CD4-positive, alpha-beta T cell treated with Interleukin-12 subunit alpha and Interleukin-12 subunit beta, for 1 hour (primary cell): ENCODE measurements at places on chromosomes 3 and 15.

GRCh38 chr3:107985496-107985895 lies 105.3 kb downstream of the CD47 start:
- DNase-seq: peak; percentile 46

DNA sequence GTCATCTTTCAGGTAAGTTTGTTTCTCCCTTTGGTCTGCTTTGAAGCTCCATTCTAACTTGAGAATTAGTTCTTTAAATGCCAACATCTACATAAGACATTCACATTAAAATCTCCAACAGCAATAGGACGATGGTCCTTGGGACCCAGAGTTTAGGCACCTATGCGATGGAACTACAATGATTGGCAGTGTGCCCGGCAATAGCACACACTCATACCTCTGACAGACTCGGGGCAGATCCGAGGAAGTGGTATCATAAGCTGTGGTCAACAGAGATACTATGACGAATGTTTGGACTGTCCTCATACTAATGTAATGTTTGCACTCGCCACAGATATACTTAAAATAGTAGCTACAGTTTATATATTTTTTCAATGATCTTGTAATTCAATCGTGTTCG lies 34.2 kb upstream of the NR2F2 start:
- no peak for DNase-seq

DNA sequence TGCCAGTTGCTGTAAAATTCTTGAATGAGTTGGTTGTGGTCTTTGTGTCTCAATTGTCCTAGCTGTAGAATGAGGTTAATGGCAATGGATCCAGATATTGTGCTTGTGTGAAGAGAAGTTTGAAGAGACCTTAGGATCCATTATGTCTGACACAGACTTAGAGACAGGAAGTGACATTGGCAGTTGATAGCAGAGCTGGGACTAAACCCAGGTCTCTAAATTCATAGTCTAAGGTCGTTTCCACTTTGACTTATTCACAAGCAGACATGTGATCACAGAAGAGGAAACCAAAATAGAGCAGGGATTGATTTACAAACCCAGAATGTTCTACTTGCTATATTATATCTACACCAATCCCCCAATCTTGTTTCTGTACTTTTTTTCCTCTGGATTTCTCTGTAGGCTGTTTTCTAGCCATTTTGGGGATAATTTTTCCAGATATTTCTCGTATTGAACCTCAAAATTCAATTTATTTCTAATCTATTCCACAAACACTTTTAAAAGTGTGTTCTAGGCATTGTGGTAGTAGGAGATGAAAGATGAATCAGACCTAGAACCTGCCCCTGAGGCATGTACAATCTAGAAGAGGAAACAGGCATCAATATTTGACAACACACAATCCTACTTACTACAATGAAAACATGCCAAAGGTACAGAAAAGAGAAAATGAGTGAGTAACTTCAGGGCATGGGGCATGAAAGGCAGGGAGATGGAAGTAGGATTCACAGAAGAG lies 123.3 kb downstream of the NFKBIZ start:
- DNase-seq: no peak

DNA sequence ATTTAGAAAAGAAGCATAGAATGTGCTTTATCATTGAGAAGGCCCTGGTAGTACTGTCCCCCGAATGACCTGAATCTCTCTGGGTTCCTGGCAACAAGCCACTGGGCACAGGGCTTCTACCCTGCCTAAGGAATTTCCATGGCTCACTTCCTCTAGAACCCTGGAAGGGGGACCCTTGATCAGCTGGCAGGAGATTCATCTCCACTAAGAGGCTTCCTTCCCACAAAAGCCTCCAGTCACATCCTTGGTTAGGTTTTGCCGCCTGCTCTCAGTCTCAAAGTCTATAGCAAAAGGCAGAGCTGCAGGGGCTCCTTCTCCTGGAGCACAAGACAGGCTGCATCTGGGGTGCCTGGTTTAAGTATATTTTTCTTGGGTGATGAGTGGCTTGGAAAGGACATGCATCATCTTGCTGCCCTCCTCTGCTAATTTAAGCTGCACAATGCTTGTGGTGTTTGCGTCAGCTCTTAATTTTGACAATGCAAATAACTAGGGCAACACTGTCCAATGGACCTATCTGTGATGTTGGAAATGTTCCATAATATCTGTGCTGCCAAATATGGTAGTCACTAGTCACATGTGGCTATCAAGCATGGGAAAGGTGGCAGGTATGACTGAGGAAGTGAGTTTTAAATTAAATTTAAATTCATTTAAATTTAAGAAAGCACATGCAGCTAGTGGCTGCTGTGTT lies 33.4 kb upstream of the RARRES1 start:
- no peak for DNase-seq

- no peak for DNase-seq
These were observed 109.6 kb downstream of the FHIT start for GRCh38 chr3:61141697-61142096.

- DNase-seq: no peak
These were observed 235.4 kb downstream of the FMN1 start for GRCh38 chr15:32959077-32959476.

DNA sequence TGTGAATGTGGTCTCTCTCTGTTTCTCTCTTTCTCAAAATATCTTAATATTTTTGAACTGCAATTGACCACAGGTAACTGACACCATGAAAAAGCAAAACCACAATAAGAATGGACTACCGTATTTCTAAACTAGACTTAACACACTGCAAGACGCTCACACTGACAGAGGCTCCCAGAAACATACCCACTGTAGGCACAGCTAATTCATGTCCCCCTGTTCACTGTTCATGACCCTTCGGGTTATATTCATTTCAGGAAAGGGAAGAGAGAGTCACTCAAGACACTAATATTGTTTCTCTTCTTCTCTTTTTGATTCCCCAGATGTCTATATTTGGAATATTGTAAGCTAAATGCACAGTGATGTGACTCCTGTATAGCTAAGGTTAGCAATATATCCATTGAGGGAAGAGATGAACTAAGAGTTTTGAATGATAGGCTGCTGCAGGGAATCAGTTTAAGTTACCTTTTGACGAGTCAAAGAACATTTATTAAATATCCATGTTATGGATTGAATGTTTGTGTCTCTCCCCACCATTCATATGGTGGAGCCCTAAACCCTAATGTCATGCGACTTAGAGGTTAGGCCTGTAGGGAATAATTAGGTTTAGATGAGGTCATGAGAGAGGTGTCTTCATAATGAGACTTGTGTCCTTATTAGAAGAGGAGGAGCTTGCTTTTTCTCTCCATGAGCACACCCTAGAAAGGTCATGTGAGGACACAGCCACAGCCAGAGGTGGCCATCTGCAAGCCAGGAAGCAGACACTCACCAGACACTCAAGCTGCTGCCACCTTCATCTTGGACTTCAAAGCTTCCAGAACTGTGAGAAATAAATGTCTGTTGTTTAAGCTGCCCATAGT lies 216.6 kb upstream of the GRM7 start:
- DNase-seq: no peak

- DNase-seq: no peak
These were observed 2.0 kb upstream of the PTH1R start for GRCh38 chr3:46875560-46875959.

DNA sequence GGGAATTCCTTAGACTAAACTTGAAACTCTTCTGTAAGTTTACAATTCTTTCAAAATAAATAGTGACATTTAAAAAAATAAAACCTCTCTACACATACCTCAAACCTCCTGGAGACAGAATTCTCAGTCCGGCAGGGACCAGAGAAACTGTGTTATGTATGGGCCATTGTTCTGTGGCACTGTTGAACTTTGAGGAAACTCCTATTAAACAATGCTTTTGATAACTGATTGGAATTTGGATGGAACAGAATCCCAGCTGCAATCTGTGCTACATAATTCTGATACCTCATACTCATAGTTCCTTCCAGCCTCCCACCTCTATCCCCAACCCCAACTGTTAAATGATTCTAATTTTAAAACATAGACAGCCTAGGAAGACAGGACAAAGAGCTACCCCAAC lies 85.0 kb downstream of the TM4SF4 start:
- DNase-seq: no peak

DNA sequence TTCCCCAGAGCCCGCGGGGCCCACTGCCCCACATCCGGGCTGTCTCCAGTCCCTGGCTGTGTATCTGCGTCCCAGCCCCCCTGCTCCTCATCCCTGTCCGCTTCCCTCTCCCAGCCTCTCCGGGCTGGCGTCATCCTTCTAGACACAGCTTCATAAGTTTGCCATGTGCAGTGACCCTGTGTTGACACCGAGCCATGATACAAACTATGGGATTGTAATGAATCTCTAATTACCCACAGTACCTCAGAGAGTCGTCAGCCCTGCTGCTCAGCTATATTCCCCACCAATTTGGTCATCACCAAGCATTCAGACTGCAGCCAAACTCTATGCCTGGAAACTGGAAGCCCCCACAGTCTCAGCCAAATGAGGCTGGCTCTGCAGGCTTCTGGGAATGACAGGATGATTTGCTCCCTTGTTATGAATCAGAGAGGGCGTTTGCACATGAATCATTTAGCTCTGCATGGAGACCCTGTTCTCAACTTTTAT lies 466.1 kb upstream of the ATP11B start:
- no peak for DNase-seq

- no peak for DNase-seq
These were observed 18.8 kb downstream of the TIPARP start for GRCh38 chr3:156693166-156693565.

DNA sequence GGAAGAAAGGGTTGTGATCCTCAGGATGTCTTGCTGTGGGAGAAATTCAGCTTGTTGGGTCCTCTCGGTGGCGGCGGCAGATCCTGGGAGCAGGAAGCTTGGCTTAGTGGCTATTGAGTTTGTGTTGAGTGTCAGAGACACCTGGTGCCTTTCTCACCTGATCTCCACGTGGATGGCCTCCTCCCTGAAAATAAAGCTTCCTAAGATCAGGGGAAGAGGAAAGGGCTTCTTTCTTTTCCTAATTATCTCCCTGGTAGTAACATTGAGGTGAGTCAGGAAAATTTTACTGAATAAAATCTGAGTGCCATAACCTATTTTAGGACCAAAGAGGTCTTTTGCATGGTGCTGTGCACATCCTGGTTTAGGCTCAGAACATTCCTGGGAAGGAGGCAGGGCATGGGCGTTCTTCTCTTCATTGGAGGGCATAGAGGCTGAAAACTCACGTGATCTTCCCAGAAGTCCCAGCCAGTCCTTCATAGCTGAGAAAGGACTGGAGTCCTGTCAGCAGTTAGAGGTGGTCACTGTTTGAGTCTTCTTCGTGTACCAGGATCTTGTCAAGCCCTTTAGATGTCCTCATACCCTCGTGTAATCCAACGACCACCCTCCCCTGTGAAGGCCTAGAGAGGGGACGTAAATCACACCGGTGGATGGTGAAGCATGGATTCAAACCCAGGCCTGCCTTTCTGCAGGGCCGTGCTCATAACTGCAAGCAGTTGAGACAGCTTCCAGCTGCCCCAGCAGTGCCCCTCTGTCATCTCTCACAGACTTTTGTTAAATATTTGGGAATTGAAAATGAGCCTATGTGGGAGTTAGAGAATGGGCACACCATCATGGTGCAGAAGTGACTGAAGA lies 1.1 kb downstream of the CMTM8 start:
- DNase-seq: no peak

GRCh38 chr15:72935521-72935920 lies 116.7 kb upstream of the NEO1 start:
- DNase-seq: no peak

DNA sequence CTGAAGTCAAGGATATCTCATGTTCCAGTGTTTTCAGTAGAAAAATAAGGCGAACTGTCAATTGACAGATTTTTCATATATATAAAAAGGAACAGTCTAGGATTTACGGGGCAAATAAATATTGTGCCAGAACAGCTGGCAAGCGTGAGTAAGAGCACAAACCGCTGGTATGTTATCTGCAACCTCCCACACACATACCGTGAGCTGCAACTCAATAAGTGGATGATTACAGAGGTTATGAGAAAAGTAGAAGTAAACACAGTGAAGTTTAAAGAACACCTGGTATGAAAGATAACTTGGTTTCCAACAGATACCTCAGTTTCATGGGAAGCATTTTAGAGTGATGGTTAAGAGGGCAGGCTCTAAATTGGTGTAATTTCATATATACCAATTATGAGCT lies 733.4 kb downstream of the TUSC7 start:
- DNase-seq: no peak

DNA sequence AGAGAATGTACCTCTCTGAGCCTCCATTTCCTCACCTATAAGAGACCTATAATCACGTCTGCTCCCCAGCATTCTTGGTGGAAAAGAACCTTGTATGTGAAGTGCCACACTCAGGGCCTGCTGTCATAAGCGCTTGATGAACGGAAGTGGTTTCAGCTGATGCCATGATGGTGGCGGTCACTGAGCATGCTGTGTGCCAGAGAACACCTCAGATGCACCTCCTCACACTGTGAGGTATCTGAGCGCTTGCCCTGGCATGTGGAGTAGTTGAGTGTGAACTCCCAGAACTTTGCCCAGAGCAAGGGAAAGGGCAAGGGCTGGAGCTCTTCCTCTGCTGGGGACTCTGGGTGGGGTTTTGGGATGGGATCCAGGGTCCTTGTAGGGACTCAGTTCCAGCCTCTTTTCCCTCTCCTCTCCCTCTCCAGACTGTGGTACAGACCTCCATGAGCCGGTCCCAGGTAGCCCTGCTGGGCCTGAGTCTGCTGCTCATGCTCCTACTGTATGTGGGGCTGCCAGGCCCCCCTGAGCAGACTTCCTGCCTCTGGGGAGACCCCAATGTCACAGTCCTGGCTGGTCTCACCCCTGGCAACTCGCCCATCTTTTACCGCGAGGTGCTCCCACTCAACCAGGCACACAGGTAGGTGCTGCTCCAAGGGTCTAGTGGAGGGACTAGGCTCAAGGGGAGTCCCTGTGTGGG lies 2.7 kb downstream of the ABHD14A start:
- DNase-seq: peak; percentile 53

- peak; percentile 15 for DNase-seq
These were observed 100.6 kb downstream of the SLMAP start for GRCh38 chr3:57856675-57857074.

DNA sequence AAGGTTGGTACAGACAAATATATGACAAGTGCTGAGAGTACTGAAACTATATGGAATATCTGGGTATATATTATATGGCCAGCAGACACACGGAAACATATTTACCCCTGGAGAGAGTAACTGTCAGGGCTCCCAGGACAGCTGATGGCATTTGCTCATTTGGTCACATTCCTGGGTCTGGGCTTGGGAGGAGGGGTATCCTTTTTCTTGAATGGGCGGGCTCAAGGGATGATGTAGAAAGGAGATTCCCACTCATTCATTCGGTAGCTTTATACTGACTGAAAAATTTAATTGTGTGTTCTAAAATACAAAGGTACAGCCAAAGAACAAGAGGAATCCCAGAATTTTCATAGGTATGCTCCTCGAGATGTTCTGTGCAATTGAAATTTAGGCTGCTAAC lies 131.0 kb downstream of the KCNAB1 start:
- no peak for DNase-seq

- peak; percentile 18 for DNase-seq
These were observed 14.9 kb downstream of the LIPH start for GRCh38 chr3:185537369-185537970.

GRCh38 chr15:29890336-29891095 lies 68.2 kb upstream of the TJP1 start:
- no peak for DNase-seq

DNA sequence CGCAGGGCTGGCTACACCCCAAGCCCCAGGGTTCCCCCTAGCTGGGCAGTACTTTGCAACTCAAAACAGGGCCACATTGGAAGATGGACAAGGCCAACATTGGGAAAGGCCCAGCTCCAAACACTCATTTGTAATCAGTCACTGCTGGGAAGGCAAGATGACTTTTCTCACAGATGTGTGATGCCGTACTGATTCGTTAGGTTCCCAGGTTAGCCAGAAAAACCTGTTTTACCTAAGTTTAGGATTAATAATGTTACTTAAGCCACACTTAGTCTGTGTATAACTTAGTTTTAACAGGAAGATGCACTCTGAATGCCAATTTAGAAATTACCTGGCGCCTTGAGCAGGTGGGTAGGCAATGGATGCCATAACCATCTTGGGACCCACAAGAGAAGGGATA lies 71.0 kb downstream of the ITGB5 start:
- DNase-seq: no peak
